ENCODE measurements at places on chromosomes 4 and X.

GRCh38 chrX:22968494-22968893, 31.3 kb upstream of the DDX53 start:
- DNase-seq, result no peak

- DNase-seq, result peak; percentile 18
Measured at GRCh38 chrX:155334486-155335336, at the start of gene CLIC2. Gene CLIC2, minus strand, starts transcription at chrX:155334614. Its CDS starts 187 bp downstream, at chrX:155334427.

DNA sequence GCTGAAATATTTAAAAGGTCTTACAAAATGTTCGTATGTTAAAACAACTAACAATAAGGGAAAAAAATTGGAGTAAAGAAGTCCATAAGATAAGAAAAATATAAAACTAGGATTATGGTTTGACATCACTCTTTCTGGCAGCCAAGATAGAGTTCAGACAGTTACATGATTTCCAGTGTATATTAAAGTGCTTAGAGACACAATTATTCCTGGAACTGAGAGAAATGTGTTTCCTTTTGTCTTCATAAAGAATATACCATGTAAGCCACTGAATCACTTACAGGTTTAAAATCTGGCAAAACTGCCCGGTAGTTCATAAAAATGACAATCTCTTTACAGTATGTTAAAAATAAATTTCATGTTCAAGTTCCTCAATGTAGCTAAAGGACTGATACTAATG, 538.7 kb upstream of the ATOH1 start:
- DNase-seq, result no peak

DNA sequence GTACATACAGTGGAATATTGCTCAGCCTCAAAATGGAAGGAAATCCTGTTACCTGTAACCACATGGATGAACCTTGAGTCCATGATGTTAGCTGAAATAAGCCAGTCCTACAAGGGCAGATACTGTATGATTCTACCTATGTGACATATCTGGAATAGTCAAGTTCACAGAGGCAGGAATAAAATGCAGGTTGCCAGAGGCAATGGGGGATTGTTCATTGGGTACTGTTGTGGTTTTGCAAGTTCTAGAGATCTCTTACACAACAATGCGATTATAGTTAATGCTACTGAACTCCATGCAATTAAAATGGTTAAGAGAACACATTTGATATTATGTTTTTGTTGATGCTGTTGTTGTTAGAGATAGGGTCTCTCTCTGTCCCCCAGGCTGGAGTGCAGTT, 74.6 kb downstream of the SHROOM2 start:
- no peak for DNase-seq

GRCh38 chr4:17272154-17272553, 239.7 kb downstream of the QDPR start:
- DNase-seq, result no peak

DNA sequence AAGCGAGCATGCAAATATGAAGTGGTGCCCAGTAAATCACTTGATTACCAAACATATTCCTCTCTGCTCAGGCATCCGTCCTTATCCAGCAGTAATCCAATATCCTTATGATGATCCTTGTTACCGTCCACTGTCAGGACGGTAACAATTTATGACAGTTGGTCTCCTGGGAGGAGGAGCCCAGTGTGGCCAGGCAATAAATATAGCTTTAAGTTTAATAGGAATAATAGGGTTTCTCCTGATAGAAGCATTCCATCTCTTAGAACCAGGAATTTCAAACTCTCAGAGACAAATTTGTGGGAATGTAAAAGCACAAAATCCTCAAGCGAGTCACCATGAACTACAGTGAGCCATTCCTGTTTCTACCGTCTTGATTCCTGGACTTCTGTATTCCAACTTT, 171.2 kb upstream of the IL15 start:
- no peak for DNase-seq

GRCh38 chrX:131816551-131817136, 206.5 kb upstream of the STK26 start:
- peak; percentile 78 for DNase-seq

DNA sequence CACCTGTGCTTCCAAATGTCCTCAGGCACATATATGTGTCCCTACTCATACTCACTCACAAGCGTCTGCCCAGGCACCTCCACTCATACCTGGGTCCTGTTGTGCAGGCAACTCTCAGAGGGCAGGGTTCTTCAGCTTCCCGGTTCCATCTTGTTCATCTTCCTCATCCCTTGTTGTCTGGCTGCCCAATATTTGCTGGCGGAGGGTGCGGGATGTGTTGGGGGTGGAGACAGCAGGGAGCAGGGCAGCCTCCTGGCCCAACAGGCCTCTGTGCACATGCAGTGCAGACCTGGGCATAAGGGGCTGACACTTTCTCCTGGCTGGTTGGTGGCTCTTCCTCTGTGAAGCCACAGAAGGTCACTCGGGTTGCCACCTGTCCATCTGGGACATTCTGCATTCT, 32.1 kb downstream of the NBDY start:
- DNase-seq, result no peak

DNA sequence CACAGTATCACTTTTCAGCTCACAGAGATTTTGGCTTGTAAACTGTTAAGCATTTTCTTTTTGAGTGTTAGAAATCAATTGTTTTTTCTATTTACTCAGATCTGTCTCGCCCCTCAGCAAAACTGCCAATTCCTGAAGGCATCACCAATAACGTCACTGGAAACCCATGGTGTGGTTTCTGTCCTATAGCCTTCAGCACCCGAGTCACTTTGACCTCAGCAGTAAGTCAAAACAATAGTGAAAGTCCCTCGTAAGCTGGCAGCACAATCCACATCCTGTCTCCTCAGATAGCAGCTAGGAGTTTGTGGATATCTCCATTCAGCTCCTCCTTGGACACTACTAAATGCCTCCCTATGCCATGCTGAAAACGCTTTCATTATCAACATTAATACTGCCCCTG, 1787.4 kb upstream of the ADGRL3 start:
- no peak for DNase-seq

- no peak for DNase-seq
Measured at GRCh38 chr4:120001850-120002249, 64.8 kb downstream of the MAD2L1 start.

GRCh38 chrX:154458954-154459778, 1.1 kb downstream of the PLXNA3 start:
- DNase-seq, result no peak
